DMS79 (cell line): ENCODE measurements at places on chromosomes 6 and 20.

DNA sequence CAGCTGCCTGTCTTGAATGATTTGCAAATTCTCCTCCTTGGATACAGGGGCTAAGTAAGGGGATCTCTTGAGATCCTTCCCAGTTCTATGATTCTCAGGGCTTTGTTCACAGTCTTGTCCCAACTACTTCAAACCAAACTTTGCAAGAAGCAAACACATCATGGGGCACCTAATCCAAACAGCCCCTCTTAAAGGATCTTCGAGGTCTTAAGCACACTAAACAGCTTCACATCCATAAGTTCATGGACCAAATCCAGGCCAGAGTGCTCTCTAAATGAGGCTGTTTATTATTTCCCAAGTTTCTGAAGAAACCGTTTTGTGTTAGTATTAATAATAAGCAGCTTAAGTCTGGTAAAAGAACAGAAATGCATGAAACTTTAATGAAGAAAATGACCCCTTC is 75.2 kb downstream of the KIF6 start:
- no peak for DNase-seq

GRCh38 chr6:35662999-35663398 is 25.7 kb downstream of the FKBP5 start:
- no peak for DNase-seq

DNA sequence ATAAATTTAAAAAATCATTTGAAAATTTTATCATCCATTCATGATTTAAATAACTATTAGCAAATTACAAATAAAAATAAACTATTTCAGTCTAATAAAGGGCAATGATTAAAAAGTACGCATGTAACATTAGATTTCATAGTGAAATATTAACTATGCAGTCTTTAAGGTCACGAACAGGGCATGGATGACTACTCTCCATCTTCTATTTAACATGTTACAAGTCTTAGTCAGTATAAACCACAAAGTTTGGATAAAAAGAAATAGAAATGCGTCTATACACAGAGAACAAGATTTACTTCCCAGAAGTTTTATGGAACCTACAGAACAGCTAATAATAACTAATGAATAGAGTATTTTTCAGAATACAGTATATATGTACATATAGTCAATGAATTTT is 1016.0 kb downstream of the EYS start:
- DNase-seq, result no peak

- no peak for DNase-seq
Observed at GRCh38 chr6:82251942-82252341, 4.4 kb upstream of the IBTK start.

- no peak for DNase-seq
Observed at GRCh38 chr6:126537061-126537816, 197.3 kb downstream of the CENPW start.

- no peak for DNase-seq
Observed at GRCh38 chr20:45073221-45073620, 27.7 kb downstream of the KCNS1 start.

DNA sequence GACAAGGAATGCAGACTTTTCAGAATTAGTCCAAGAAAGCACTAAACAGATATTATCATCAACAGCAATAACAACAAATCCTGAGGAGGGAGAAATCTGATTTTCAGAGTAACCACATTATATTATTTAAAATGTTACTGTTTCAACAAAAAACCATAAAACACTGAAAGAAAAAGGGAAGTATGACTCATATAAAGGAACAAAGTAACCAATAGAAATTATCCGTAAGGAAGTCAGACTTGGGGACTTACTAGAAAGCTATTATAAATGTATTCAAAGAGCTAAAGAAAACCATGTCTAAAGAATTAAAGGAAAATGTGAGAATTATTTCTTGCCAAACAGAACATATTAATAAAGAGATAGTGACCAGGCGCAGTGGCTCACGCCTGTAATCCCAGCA is 98.1 kb downstream of the MYLK4 start:
- no peak for DNase-seq

- no peak for DNase-seq
Observed at GRCh38 chr6:6559994-6560570, 28.4 kb upstream of the LY86 start.

- DNase-seq, result no peak
Observed at GRCh38 chr6:78909391-78909790, 42.0 kb downstream of the IRAK1BP1 start.

- no peak for DNase-seq
Observed at GRCh38 chr6:37897321-37897720, 77.8 kb downstream of the ZFAND3 start.

- no peak for DNase-seq
Observed at GRCh38 chr20:32518593-32519380, 66.3 kb downstream of the NOL4L start.

DNA sequence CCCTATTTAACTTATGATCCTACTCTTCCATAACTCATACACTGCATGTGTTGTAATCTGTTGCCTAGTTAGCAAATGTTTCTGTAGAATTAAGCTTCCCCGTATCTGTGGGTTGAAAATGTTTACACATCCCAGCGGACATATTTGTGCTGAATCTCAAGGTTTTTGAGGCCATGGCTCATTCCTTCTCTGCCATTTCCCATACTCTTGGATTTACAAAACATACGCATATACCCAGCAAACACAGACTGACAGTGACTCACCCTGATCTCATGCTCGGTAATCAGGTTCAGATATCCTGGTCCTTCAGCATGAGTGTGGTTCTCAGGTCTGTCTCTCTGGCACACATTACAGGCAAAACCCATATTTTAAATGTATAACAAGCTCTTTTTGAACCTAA is 58.7 kb downstream of the AGPAT4 start:
- DNase-seq, result no peak

DNA sequence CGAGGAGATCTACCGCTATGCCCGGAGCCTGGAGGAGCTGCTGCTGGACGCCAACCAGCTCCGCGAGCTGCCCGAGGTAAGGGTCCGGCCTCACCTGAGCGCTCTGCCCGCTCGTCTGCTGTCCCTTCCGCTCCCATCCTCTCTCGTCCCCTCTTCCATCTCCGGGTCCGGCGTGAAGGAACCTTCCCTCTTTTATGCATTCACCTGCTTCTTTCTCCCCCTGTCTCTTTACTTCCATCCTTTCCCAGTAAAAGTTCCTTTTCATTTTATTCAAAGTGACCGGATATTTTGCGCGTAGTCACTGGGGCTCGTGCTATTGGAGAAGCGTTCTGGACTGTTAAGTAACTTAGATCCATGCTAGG is 516 bp downstream of the LRRC1 start:
- no peak for DNase-seq

GRCh38 chr6:166204852-166205650 is 37.4 kb upstream of the TBXT start:
- DNase-seq, result no peak

- DNase-seq, result no peak
Observed at GRCh38 chr6:131281471-131282270, 146.4 kb downstream of the AKAP7 start.

- no peak for DNase-seq
Observed at GRCh38 chr6:169165561-169166300, 87.9 kb downstream of the THBS2 start.

DNA sequence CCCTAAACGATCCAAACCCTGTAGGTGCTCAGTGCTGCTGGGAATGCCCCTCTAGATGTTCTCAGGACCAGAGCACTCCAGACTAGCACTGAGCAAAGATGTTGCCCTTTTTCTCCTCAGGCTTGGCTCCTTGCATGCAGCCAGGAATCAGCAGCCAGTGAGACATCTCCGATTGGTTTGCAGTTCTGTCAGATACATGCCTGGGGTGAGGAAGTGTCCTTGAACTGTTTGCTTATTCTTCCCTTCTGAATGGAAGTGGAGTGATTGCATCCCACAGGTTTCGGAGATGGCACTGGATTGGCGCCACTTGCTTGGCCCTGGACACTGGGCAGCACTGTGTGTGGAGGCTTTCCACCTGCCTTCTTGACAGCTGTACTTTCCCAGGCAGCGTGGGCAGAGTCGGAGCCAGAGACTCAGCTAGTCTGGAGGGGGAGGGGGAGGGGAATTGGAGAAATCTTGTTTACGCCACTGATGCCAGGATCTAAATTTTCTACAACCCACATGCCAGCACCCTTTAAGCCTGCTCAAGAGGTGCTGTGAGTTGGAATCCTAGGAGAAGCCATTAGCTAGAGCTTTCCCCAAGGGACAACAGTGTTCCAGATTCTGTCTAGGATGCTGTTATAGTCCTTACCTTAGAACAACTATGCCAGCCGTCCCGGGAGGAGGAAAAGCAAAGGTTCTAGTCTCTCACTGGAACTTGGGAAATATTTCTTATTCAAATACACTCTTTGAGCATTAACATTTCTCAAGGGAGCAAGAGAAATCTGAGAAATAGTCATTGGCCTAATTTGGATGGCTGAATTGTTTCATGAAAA is 49.2 kb upstream of the SASH1 start:
- DNase-seq, result no peak

GRCh38 chr20:63961664-63962425 is 5.6 kb upstream of the UCKL1 start:
- DNase-seq, result no peak

- no peak for DNase-seq
Observed at GRCh38 chr6:69880601-69881000, 14.2 kb downstream of the COL19A1 start.

GRCh38 chr6:30060606-30061091 is 416 bp upstream of the POLR1H start:
- DNase-seq, result no peak

DNA sequence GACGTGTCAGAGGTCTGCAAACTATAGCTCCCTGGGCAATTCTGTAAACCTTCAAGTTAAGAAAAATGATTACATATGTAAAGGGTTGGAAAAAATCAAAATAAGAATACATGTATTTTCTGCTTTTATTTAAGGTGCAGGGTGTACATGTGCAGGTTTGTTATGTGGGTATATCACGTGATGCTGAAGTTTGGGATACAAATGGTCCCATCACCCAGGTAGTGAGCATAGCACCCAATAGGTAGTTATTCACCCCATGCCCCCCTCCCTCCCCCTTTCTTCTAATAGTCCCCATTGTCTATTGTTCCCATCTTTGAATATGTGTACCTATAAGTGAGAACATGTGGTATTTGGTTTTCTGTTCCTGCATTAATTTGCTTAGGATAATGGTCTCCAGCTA is 51.1 kb upstream of the GCM1 start:
- no peak for DNase-seq

GRCh38 chr6:165637586-165637985 is 25.5 kb downstream of the PDE10A start:
- no peak for DNase-seq

DNA sequence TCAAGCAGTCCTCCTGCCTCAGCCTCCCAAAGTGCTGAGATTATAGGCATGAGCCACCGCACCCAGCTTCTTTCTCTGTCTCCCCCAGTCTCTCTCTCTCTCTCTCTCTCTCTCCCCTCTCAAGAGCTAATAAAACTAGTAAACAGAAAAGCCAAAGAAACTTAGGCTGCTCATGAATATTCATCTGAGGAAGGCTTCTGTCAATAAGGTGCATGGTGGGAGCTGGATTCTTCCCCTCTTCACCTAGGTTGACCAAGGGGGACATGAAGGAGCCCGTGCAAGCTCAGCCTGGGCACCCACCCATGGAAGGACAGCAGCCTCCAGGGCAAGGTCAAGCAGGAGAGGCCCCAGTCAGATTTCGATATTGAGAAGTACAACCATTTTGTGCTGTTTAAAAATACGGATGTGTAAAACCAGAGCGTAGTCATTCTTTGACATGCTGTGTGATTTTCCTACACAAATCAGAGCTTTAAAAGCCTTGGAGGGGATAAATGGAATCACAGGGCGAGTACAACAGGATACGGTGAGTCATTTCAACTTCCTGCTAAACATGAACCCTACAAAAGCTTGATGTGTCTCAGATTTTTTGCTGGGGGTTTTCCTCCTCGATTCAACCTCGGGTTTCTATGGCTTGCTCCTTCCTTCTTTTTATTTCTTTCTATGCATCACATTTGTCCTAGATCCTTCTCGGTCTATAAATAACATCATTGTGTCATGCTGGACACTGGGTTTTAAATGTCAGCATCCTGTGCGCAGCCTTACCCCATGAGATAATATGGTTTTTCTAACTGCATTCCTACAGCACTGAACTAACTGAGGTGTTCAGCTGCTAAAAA is 368.9 kb upstream of the JARID2 start:
- no peak for DNase-seq

DNA sequence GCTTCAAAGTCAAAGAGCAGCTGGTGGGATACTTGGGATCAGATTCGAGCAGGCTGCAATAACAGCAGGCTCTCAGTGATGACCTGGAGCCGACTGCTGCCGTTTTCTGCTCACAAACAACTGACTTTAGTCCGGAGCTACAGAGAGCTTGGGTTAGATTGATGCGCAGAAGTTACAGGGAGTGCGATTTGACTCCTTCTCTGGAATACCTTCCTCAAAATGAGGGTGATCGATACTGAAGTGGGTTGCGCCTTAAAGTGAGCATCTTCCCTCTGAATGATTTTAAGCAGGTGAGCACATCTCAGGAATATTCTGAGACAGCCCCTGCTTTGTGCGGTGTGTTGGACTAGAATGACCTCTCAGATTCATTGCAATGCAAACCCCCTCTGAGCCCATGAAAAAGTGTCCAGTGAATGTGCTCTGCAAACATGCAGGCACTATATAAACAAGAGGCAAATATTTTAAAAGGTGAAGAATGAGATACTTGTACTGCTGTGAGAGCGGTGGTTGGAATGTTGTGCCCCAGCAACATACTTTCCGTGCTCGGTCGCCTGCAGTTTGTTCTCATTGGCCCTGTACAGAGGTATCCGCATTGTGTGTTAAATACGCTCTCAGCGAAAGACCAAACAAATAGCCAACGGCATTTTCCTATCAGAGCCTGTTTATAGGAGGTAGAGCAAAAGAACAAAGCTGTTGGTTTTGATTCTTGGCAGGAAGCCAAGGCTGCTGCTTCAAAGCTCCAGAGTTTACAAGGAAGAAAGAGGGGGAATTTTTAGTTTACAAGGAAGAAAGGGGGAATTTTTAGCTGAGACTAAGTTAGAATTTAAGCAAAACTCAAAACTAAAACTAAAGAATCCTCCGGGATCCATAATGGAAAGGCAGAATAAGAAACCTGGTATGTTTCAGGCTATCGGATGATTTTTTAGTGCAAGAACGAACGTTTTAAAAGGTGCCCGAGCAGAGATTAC is 67.7 kb downstream of the PHACTR2 start:
- DNase-seq, result peak; percentile 66

GRCh38 chr6:104126315-104127005 is 733.3 kb downstream of the HACE1 start:
- no peak for DNase-seq

DNA sequence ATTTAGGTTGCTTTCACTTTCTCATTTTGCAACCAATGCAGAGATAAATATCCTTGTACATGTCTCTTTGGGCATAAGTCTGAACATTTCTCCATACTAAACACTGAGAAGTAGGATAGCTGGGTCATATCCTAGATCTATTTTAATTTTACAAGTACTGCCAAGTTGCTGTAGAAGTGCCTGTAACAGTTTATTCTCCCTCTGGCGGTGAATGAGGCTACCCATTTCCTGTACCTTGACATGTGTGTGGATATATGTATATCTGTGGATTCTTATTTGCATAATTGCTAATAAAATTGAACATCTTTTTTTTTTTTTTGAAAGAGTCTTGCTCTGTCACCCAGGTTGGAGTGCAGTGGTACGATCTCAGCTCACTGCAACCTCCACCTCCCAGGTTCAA is 48.0 kb upstream of the PNRC1 start:
- no peak for DNase-seq

GRCh38 chr20:3237011-3237957 is 1.7 kb downstream of the SLC4A11 start:
- DNase-seq, result no peak
